NCI-H510A (cell line): ENCODE measurements at places on chromosomes 2 and 18.

DNA sequence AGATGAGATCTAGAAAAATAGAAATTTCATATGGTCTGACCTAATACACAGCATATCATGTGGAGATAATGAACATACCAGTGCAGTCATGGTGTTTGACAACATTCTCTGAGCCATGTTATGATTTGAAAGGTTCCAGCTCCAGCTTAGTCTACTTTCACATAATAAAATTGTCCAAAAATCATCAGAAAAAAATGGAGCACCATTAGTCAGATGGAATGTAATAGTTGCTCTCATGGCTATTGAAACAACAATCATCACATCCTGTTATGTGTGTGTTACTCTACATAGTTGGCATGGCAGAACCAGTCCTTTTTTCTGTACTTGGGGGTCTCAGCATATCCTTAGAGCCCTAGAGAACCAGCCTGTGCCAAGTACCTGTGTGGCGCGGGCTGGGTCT is 678.9 kb upstream of the FANCL start:
- DNase-seq: no peak

DNA sequence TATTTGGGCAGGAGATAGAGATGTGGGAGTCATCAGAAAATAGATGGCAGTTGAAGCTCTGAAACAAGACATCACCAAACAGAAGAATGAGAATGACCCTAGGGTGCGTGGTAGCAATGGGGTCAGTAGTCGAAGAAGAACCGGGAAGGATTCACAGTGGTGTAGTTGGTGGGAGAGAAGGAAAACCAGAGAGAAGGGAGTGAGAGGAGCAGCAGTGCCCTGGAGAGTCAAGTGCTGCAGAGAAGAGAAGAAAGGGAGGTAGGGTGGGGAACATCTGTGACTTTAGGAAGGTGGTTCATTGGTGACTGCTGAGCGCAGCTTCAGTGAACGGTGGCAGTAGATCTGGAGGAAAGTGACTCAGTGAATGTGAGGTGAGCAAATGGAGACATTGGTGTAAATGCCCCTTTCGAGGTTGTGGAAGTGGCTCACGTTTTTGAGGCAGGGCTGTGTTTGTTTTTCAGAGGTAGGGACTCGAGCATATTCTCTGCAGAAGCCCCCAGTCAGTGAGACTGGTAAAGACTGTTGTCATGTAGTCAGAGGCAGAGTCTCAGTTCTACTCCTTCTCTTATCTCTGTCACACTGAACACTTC is 36.4 kb downstream of the CDC42EP3 start:
- no peak for DNase-seq

- DNase-seq: no peak
These were observed 657.8 kb downstream of the MBD2 start for GRCh38 chr18:53566626-53567025.

DNA sequence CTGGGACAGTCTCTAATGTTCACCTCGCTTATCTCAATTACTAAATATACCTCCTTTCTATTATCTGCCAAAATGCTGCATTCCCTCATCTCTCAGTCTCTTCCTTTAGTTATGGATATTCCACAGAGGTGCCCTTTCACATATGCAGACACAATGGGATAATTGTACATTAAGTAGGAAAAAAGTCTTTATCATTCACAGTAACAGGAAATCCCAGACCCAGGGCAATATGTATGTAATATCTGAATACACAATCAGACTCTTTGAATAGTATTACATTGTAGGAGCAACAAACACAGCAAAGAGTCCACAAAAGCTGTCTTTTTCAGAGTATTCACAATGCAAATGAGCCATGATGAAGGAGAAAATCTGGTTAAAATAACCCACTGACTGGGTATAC is 1399.0 kb upstream of the ZEB2 start:
- DNase-seq: no peak

DNA sequence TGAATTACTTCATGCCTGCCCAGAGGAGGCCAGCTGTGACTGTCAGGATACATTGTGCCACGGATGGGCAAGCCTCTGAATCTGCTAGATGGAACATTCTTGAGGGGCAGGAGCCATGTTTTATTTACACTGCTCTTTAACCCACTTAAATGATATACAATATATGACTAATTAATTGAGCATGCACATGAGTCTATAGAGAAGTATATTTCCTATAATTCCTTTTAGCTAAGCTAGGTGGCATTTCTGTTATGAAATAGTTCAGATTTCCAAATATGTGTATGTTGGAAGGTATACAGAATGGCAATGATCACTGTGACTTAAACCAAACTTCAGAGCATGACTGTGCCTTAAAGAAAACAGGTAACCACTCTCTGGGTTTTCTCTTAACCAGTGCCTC is 131.7 kb downstream of the RAB3GAP1 start:
- DNase-seq: no peak

GRCh38 chr2:178018141-178018540 is 54.4 kb downstream of the PDE11A start:
- DNase-seq: no peak

DNA sequence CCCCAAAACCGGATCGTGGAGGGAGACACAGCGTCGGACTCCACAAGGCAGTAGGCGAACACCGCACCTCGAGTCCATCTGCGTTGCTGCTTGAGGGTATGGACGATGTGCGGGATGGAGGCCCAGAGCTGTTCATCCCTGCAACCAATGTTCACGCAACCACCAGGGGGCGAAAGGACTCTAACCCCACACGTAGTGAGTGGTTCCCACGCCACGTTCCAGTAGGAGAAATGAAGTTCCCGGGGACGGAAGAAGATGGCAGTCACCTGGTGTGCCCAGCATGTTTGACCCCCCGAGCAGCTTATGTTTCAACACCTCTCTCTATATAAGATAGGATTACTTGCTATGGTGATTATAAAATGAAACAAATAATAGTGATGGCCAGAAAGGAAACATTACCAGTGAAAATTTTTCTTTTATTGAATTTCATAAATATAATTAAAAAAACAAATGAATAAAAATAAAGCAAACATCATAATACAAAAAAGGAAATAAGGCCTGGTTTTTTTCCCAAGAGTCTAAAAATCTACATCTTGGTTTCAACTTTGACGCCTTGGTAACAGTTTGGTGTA is 184.3 kb downstream of the SH3BP4 start:
- DNase-seq: peak; percentile 55

- no peak for DNase-seq
These were observed 269.2 kb downstream of the FIGN start for GRCh38 chr2:163466331-163467250.

DNA sequence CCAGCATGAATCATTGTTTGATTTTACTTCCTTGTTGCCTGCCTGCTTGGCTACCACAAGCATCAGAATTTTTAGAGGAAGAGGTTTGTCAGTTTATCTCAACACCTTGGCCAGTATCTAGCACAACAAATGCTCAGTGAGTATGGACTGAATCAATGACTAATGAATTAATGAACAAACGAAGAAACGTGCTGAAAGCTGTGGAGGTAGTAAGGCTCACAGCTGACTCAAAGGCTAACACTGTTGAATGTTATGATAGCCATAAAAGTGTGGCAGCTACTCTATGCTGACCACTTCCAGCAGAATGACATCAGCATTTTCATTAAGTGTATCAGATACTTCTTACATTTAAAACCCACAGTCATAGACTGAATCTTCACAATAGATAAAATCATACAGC is 543.4 kb downstream of the IRS1 start:
- no peak for DNase-seq

DNA sequence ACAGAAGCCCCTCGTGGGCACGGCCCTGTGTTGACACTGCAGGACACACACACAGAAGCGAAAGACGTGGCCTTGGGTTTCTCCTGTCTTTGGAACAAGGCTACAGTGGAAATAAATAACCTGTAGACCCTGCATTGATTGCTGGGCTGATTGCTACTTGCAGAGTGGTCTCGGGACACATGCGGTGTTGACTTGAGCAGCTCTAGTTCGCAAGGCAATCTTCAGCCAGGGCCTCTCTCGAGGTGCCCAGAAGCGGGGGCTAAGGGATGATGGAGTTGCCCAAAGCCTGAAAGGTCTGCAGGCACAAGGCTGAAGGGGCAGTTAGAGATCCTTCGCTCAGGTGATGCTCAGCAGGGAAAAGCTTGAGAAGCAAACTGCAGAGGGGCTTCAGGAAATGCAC is 180.3 kb downstream of the SEPTIN10 start:
- no peak for DNase-seq

- peak; percentile 34 for DNase-seq
These were observed 36.6 kb upstream of the TANK start for GRCh38 chr2:161123531-161124030.

DNA sequence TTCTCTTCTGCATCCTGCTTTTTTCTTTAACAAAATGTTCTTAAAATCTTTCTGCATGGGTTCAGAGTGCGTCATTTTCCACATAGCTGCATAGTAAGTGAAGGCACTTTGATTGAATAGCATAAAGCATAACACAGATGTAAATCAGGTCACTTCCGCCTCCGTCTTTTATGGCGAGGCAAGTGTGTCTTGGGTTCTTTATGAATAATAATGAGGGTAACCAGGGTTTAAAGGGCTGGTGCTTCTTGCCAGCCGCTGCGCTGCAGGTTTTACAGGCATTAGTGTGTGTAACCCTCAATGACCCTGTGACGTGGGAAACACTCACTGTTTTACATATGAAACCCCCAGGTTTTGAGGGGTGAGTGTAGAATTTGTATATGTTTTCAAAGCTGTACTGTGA is 164.2 kb downstream of the MYT1L start:
- no peak for DNase-seq

DNA sequence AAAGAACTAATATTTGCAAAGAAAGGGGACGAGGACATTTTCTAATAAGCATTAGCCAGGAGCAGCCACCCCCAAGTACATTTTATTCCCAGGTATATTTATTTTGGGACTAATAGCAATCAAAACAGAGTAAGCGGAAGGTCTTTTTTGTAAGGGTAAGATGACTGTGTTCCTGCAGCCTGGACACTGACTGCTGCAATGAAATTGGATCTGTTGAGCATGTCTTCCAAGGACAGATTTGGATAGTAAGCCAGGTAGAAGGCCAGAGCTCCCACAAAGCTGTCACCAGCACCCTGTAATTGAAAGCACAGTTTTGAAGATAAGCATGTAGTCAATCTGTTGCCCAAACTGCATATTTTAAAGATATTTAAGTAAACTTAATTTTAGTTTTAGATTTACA is 10.0 kb downstream of the MRPL33 start:
- no peak for DNase-seq

DNA sequence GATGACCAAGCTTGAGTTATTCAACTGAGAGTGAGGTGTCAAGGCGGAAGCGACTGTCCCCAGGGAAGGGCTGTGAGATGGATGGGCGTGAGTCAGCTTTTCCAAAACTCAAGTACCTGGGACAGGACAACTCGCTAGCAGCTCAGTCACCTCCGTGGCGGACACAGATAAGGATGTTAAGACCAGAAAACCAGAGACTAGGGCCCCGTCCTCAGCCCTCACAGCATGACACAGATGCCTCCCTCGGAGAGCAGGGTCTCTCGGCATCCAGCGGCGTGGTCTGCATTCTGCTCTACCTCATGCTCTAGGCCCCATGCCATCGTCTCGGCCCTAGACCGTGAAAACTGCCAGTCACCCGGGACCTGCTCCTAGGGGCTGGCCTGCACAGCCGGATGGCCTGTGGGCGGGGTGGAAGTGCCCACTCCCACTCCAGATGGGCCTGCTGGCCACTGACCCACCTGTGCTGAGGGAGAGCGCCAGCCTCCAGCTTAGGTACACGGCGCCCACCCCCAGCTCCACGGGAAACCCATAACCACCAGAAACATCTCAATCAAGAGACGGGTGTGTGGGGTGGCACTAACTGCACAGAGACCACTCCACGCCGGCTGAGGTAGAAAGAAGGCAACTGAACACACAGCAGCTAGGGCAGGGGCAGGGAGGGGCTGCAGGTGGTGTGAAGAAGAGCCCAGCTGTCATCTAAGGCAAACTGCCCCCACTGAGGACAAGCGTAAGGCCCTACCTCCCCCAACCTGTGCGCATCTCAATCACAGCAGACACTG is 39.8 kb downstream of the ANO7 start:
- no peak for DNase-seq

GRCh38 chr2:118607641-118608040 is 239.8 kb downstream of the EN1 start:
- no peak for DNase-seq

GRCh38 chr2:72934683-72935610 is 17.6 kb downstream of the EMX1 start:
- no peak for DNase-seq

DNA sequence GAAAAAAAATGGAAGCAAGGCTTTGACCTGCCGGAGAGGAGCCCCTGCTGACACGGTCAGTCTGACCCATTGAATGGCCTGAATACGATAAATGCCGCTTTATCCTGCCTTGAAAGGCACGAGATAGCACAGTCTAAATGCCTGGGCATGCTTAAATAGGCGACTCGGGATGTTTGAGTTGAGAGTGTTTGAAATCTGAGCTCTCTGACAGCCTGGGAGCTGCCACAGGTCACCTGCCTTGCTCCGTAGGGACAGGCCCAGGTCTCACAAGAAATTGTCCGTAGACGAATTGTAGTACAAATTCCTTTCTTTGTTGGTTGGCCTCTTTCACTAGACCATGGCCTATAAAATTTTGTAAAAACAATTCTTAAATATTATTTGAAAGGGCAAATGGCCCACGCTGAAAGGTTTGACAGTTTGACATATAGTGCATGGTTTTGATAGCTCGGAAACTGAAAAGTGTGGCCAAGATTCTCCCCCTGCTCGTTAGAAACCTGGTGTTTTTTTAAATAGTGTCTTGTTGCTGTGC is 72.8 kb downstream of the MEIS1 start:
- no peak for DNase-seq

DNA sequence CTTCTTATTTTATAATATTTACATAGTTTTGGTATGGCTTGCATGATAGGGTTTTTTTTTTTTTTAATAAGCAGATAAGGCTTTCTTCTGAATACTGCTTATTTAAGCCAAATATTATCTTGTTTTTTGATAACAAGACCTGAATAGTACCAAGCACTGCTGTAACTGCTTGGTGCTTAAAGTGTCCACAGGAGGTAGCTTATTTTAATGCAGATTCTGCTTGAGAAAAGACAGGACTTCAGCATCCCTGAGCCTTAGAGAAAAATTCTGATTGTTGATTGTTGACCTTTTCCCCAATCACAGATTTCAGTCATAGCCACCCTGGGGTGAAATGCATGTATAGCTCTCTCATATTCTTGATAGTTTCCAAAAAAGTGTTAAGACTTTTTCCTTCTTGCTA is 336.4 kb downstream of the CTNNA2 start:
- no peak for DNase-seq

GRCh38 chr2:210459880-210460279 is 16.7 kb downstream of the LANCL1 start:
- no peak for DNase-seq

GRCh38 chr2:232042911-232043574 is 81.5 kb downstream of the DIS3L2 start:
- no peak for DNase-seq

DNA sequence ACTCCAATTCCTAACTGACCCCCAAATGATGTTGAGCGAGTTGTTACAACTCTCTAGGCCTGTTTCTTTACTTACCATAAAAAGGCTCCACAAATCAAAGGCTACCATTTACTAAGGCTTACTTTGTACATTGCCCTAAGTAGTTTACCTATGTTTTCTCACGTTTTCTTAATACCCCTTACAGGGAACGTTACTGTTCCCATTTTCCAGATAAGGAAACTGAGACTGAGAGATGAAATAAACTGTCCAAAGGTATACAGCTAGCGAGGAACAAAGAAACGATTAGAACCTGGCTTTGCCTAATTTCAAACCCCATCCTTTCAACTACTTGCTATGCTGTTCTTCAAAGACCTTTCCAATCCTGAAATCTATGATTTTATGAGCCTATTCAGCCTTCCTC is 74.8 kb upstream of the SPTBN1 start:
- DNase-seq: no peak
